Foreskin keratinocyte (primary cell): ENCODE measurements at places on chromosomes 16 and 17. TPM values are rescaled to one million over a fixed set of nuclear protein-coding genes. Genes with fewer than 3 reads are reported as not detected.

The CMC2 gene
- 59.6 and 73.0 TPM in 2 replicates for total RNA-seq

The ZNF624 gene
- total RNA-seq: 4.0 and 4.3 TPM in 2 replicates

The CLEC10A gene
- total RNA-seq: not detected in 2 replicates

The PRRT2 gene
- 0.11 and 0.51 TPM in 2 replicates for total RNA-seq

The SMYD4 gene
- 9.6 TPM in 2 replicates for total RNA-seq

The PNMT gene
- not detected in 2 replicates for total RNA-seq

The LAT gene
- total RNA-seq: 1.2 and 1.3 TPM in 2 replicates

The SLC16A11 gene
- total RNA-seq: 0.21 and 0.24 TPM in 2 replicates

The PYDC1 gene
- total RNA-seq: not detected in 2 replicates

The PRR35 gene
- total RNA-seq: not detected in 2 replicates

The EPOP gene
- 5.2 and 6.5 TPM in 2 replicates for total RNA-seq

The KRTAP2-1 gene
- total RNA-seq: not detected in 2 replicates

The KRTAP4-2 gene
- total RNA-seq: not detected in 2 replicates

The TM4SF5 gene
- total RNA-seq: not detected in 2 replicates

The CNTD1 gene
- not detected in 2 replicates for total RNA-seq

The VMP1 gene
- total RNA-seq: 141 and 161 TPM in 2 replicates

The DDX28 gene
- total RNA-seq: 16.9 and 17.0 TPM in 2 replicates

The NOS2 gene
- total RNA-seq: not detected in 2 replicates

The TEX14 gene
- total RNA-seq: 0.04 TPM in 1 of 2 replicates, not detected in the other

The TBX2 gene
- total RNA-seq: not detected in 2 replicates

The GDPD3 gene
- total RNA-seq: 0.60 and 0.78 TPM in 2 replicates

The RASD1 gene
- 0.10 and 0.11 TPM in 2 replicates for total RNA-seq

The C17orf78 gene
- total RNA-seq: not detected in 2 replicates

The TNFRSF13B gene
- total RNA-seq: not detected in 2 replicates

The DNAJC7 gene
- 96.5 and 102 TPM in 2 replicates for total RNA-seq

The CCDC78 gene
- 2.7 and 2.9 TPM in 2 replicates for total RNA-seq

The KRT24 gene
- 0.07 TPM in 1 of 2 replicates, not detected in the other for total RNA-seq

The SHISA6 gene
- 0.95 TPM in 2 replicates for total RNA-seq

The ARMC5 gene
- total RNA-seq: 6.1 TPM in 2 replicates

The XYLT1 gene
- 11.5 and 21.9 TPM in 2 replicates for total RNA-seq

The GLP2R gene
- total RNA-seq: not detected in 2 replicates

The HOXB1 gene
- not detected in 2 replicates for total RNA-seq
